Suppressor macrophage treated with lipopolysaccharide for 1 hour (primary cell): ENCODE measurements at places on chromosomes 7 and 10.

- DNase-seq = no peak
Measured at GRCh38 chr7:80449836-80450235, 62.0 kb downstream of the GNAT3 start.

DNA sequence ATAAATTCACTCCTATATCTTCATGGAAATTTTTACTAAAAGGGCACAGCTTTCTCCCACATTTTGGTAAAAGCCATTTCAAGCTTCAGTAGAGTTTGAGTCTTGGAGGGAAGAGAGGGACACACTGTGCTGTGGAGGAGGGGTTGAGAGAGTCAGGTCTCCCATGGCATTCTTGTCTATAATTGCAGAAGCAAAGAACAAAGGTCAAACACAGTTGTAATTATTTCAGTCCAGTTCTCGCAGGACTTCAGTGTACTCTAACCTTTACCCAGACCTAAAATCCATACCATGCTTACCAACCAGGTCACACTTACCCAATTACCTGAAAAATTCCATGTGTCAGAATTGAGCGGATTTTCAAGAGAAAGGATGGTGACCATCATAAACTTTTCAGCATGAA, 298.4 kb downstream of the XPNPEP1 start:
- DNase-seq = no peak

GRCh38 chr10:43231523-43232078, 35.3 kb downstream of the RASGEF1A start:
- DNase-seq = no peak

- no peak for DNase-seq
Measured at GRCh38 chr7:134873253-134873652, 93.8 kb downstream of the CALD1 start.

DNA sequence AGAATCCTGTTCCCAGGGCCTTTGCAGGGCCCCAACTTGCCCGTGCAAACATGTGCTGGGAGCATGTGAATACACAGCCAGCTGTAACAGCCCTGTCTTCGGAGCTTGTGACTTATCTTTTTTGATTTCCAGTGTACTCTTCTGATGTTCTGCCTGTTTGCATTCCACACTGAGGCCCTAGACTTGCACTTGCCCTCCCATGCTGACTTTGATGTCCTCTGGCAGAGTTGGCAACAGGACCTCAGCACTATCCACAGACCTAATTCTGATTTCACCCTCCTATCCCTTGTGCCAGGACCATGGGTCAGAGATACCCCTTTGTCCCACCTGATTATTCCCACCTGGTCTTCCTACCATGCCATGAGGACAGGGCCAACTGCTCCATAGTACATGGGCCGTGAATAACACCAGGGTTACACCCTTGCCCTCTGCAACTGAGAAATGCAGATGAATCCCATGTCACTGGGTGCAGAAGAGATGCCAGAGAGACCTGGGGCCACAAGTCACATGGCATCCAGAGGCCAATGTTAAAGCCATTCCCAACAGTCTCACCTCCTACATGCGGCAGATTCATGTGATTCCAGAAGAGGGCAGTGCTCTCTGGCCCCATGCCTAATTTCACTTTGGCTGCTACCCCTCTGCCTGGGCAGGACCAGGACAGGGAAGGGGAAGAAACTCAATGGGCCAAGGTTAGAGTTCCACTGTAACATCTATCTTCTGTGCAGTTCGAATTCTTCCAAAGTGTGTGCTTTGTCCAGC, 43.0 kb downstream of the SCRN1 start:
- DNase-seq = peak; percentile 54

GRCh38 chr10:44702531-44702930, 208.6 kb upstream of the TMEM72 start:
- no peak for DNase-seq

GRCh38 chr7:24172856-24173255, 111.1 kb upstream of the NPY start:
- no peak for DNase-seq

DNA sequence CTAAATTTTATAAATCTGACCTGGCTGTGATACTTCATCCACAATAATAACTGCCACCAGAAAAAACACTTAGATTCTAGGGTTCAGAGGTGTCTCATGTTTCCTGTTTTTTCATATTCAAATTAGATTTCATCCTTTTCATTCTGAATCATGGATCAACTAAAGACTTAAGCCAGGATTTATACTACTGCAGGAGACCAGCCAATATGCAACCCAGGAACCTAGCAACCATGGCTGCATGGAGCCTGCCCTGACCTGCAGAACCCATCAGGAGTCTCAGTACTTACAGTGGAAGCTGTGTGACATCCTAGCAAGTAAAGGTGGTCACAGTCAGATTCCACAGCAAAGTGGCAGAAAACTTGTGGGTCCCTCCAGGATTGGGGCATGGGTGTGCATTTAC, 40.5 kb upstream of the RNF148 start:
- no peak for DNase-seq

DNA sequence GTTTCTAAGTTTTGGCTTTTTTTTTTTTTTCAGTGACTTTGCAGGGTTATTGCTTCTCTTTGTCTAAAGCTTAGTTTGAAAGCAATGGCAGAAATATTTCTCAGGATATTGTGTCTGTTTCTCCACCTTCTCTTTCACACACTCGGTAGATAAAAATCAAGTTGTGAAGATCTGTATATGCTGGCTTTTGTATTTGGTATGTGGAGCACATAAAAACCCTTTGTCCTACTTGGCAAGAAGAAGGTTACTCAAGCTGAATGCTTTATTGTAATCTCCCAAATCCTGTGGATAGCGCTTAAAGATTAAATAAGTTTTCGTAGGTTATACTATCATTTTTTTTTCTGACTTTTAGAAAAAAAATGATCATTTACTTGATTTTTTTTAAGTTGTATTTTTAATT, 172.4 kb downstream of the CDCA7L start:
- DNase-seq = no peak

- no peak for DNase-seq
Measured at GRCh38 chr10:12488626-12489025, 139.3 kb downstream of the CAMK1D start.

DNA sequence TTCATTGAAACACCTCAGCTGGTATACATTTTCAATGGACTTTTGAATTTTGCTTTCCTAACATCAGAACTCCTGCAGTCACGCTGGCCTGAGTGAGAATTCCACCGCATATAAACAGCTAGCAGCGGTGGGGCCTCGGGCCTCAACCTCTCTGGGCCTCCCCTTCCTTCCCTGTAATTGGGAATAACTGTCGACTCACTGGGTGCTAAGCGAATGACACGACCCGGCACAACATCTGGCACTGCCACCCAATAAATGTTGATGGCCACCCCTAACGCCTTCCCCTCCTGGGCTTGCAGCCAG, 670 bp downstream of the RCC1L start:
- DNase-seq = no peak

DNA sequence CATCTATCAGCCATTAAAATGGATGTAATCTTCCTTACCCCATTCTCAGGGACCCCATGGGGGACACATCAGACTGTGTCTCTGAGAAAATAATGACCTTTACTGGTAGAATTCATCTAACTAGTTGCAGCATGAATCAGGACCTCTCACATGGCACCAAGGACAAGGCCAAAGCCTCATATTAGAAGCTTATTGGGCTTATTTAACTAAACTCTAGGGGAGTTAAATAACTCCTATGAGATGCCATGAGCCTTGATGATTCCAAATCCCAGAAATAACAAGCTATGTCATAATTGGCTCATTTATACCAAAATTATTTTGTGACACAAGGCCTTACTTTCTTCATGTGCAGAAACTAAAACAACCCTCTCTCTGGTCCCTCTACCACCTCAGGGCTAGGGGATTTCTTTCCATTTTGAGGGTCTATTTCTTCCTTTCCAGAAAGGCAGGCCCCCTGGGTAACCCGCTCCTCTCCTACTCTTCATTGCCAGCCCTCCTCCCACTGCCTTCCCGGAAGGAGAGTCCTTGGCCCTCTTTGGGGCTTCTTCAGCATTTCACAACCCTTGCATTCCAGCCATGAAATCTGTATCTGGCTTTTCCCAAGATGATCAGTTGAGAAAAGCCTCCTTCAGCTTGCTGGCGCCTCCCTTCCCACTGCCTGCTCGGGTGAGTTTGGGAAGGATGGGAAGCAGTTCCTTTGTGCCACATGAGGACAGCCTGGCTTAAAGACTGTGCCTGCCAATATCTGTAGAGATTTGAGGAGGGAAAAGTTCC, 41.8 kb upstream of the TRIM8 start:
- no peak for DNase-seq

- no peak for DNase-seq
Measured at GRCh38 chr10:43444897-43445466, 8.1 kb downstream of the ZNF487 start.

DNA sequence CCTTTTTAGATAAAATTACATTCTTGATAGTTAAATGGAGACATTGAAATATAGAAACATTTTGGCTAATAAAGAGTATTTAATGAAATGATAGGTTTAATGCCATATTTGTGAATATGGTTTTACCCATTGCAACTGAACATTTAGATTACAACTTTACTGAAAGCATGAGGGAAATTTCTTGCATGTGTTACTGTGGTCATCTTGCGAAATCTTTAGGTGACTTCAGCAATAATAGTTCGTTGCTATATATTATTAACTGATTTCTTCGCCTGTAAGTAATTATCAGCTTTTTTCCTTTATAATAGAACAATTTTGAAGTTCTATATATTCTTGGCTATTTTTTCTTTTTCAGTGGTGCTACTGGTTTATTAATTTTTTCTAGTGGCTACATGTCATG, 83.2 kb downstream of the MLLT10 start:
- DNase-seq = peak; percentile 24

DNA sequence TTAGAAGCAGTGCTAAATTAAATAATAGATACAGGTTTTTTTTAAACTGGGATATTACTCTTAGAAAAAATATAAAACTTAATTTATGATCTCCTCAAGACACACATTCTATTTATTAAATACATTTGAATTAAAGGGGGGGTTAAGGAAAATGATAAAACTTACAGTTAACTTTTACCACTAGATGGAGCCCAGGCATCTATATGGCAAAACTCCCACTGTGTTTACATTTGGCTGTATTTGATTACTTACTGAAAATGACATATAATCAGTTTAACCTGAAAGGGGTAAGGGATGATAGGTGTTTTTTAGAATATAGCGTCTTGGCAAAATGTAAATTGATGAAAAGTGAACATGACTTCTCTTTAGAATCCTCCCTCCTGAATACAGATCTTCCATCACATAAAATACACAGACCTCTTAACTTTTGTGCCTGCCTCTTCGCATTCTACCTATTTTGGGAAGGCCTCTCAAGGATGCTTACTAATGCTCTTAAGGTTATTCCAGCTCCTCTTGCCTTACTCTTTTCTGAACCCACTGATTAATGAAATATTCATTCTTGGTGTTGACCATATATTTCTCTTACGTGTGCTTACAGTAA, 235.7 kb downstream of the AGMO start:
- DNase-seq = peak; percentile 28

- peak; percentile 52 for DNase-seq
Measured at GRCh38 chr7:43484678-43485395, 98.1 kb upstream of the STK17A start.

GRCh38 chr7:150800581-150801241, at the start of gene TMEM176A:
TMEM176A (plus strand) TSS chr7:150800769; CDS start chr7:150801551, 782 bp downstream.
- DNase-seq = no peak

DNA sequence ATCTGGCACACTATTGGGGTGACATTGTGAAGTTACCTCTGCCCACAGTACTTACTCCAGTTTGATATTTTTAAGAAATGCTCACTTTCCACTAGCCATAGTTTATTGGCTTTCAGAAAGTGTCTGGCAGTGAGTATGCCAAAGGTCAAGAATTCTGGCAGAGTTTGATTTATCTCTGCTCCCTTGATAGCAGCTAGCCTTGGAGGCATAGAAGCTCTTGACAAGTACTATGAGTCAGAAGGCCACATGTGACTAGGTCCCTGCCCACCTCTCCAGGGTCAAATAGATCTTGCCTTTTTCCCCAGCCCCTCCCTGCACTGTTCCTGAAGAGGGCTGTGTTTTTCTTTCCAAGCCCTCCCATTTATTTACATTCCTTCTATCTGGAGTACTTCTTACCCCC, 202.2 kb downstream of the AUTS2 start:
- DNase-seq = no peak

DNA sequence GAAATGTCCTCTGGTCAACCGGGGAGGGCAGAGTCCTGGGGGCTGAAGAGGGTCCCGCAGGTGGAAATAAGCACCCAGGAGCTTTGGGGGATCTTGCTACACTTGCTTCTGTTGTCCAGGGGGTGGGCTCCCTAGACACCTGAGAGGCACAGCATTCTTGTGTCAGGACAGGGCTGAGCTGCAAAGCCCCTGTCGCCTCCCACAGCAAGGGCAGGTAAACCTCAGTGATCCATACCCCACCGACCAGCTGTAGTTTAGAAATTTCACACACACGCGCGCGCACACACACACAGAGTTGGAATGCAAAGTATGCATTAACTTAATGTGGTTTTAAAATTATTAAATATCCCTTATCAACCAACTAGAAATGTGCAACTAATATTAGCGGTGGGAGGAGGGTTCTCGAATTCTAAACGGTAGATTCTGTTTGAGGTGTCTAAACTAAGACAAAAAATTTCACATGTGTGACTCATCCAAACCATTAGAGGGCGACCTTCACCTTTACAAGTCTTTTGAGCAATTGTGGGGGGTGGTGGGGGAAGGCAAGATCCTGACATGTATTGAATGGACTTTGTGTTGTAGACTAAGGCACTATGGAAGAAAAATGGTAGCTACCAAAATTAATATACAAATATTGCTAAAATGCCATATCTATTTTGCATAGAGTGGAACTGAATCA, 34.3 kb upstream of the PTF1A start:
- peak; percentile 41 for DNase-seq

- DNase-seq = peak; percentile 40
Measured at GRCh38 chr10:22624287-22624738, 90.1 kb downstream of the PIP4K2A start.

DNA sequence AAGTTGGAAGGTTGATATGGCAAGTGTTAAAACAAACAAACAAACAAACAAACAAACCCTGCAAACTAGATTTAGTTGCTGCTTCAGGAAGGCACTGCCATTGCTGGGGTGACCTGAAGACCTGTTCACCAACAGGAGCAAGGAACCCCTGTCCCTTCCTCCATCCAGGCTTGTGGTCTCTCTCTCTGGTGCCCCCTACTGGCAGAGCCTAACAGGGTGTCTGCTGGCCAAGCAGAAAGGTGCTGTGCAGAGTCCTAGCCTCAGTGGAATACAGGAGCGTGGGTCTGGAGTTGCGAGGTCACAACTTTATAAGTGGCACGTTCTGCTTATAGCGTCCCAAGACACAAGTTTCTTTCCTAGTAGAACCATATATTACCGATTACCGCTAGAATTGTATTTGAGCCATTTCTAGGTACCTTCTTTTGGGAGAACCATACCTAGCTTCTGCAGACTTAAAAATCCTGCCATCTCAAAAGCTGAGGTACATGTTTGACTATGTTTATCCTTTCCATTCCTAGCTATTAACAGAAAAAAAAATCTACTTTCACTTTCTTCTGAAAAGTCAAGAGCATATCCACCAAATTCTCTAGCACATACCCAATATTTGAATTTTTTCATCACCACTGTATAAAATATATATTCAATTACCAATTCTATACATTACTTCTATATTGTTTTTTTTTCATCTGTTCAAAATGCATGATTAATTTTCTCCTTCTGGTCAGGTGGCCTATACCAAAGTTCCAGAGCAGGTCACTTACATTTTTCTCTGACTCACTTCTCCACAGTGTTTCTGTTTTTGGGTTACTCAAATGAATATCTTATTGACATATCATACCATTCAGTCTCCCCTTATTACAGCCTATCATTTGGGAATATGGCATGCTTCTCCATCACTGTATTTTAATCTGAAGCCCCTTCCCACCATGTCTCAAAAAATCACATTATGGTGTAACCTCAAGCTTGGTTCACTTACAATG, 29.1 kb upstream of the CALD1 start:
- peak; percentile 70 for DNase-seq
